Suprapubic skin (tissue), 4 donors: ENCODE measurements at places on chromosomes 2 and 18.

DNA sequence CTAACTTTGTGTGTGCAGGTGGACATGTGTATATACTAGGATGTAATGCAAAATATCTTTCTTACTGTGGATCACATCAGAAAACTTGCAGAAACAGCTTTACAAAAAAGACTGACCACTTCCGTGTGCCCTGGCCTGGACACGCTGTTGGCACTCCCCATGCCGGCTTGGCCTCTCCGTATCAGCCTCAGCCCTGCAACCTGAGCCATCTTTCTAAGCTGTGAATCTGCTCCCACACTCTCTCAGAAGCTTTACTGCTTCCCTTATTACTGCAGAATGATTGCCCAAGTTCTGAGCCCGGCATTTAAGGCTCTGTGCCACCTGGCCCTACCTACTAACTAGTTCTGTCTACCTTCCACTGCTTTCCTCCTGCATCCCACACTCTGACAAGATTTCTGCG, 37.8 kb downstream of the MYO7B start:
- DNase-seq = no peak

GRCh38 chr2:79139423-79139822, 19.1 kb downstream of the REG1A start:
- no peak for DNase-seq

GRCh38 chr2:134447669-134448068, 193.8 kb downstream of the MGAT5 start:
- DNase-seq = no peak

DNA sequence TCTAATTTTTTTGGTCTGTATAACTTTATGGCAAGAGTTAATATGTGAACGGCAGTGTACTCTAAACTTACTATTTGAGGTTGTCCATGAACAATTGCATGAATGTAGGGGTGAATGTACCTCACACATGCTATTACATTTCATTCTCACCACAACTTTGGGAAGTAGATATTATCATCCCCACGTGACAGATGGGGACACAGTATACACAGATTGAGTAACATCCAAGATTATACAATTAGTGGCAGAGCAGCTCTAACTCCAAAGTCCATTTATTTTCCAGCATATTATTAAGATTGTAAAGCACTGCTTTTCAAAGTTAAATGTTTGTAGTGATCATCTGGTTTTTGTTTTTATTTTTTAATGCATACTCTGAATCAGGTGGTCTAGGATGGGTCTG, 622.1 kb upstream of the ZEB2 start:
- no peak for DNase-seq

- no peak for DNase-seq
Measured at GRCh38 chr2:25103287-25103871, 61.5 kb downstream of the EFR3B start.

DNA sequence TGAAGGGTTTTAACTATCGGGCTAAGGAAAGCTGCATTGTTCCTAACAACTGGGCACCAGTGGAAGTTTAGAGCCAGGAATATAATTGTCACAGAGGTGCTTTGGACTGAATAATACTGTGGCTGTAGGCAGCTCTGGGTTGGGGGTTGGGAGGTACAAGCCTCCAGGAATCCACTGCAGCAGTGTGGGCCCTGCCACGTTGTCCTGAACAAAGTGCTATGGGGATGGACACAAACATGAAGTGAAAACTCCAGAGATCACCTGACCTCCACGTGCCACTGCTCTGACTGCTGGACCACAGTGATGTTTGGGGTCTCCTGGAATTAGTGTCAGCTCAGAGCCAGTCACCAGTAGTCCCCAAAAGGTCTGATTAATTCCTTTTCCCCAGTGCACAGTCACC, 110.9 kb downstream of the BCL2 start:
- DNase-seq = no peak

DNA sequence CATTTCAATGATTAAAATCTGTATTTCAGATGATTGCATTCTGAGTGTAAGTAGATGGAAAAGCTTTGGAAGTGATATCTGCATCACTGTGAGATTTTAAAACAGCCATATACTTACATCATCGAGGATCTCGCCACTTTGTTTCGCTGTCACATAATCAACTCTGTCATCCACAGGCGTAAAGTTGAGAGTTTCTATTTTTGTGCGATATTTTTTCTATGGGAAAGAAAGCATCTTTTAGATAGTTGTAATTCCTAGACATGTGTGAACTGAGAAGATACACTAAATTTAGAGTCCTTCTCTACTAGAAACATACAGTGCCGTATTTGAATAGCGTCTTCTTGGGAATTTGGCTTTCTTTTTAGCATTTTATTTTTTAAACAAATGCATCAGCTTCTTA, 158.8 kb downstream of the RIF1 start:
- DNase-seq = no peak

DNA sequence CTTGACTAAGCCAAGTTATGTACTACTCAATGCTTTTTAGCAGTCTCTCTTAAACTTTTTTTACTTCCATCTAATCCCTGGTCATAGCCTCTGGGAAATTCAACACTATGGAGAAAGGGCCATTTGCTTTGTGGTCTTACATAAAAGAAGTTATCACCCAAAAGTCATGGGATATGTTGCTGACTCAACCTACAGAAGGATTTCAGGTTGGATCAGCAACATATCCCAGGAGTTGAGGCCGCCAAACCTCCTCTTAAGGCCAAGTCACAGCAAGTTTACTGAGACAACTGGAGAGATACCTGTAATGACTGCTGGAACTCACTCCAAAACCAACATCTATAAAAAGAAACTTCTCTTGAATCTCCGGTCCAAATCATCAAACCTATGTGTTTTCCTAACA, 141.1 kb downstream of the IRS1 start:
- no peak for DNase-seq

DNA sequence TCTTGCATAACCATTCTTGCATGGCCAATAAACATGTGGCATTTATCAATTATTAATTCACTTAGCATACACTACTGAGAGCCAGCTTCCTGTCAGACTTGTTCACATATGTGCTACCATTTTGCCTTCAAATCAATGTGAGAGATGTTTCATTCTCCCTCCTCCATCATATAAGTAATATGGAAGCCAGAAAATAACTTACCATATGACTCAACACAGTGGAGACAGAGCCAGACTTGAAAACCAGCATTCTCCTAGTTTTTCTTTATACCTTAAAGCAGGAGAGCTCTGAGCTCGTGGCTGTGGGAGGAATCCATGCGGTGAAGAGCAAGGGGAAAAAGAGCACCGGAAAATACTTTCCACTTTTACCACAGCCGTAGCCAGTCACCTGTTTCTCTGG, 215.0 kb upstream of the LRATD1 start:
- no peak for DNase-seq

- DNase-seq = no peak
Measured at GRCh38 chr18:10131081-10131459, 217.3 kb downstream of the VAPA start.

DNA sequence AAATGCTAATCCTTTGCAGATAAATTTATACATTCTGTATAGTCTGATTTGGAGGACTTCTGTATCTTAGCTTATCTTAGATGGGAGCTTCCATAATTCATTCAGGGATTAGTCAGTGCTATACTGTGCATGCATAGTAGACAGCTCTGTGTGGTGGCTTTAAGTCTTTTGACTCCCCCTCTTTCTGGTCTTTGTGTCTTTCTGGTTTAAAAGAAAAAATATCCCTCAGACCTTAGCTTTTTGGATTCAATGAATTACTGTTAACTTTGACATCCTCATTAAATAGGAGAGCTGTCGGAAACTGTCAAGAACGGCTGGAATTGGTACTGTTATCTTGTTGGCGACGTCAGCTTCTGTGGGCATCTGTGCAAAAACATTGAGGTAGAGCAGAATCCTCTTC, 130.4 kb downstream of the SPTBN1 start:
- no peak for DNase-seq

DNA sequence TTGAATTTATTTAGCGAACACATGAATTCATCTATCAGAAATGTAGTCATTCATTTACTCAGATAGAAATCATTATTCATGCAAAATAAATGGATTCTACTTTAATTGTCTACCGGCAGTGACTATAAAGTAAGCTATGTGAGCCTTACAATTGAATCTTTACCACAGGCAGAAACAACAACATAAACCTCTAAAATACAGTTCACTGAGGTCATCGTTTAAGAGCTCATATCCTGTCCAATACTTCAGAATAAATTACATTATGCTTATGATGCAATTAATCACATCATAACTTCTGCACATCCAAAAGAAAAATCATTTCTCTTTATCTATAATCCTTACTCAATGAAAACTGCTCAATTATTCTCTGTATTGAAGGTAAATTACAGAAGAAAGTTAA, 244.7 kb downstream of the HNMT start:
- no peak for DNase-seq

GRCh38 chr2:120711694-120712093, 24.0 kb upstream of the GLI2 start:
- no peak for DNase-seq
